ENCODE measurements at places on chromosomes 2 and 18. TPM values are rescaled to one million over a fixed set of nuclear protein-coding genes. Genes with fewer than 3 reads are reported as not detected.

- no peak for DNase-seq
These were observed 45.7 kb downstream of the RALB start for GRCh38 chr2:120298173-120298835.

- DNase-seq, result no peak
These were observed 348.4 kb upstream of the REG3G start for GRCh38 chr2:78676921-78677696.

GRCh38 chr2:86249579-86250391 lies 50.5 kb downstream of the MRPL35 start:
- no peak for DNase-seq

CDH2 gene
- total RNA-seq, result not detected

IL36G gene
- not detected for total RNA-seq

All from CD8-positive, alpha-beta memory T cell (primary cell).